ENCODE measurements at places on chromosomes 5 and 9.
A peak's percentile ranks its signal among the peaks of the same experiment; 100 is the strongest.

- DNase-seq: no peak
These were observed 12.8 kb upstream of the ANGPTL2 start for GRCh38 chr9:127135056-127135745.

GRCh38 chr9:76766126-76766525, 1.9 kb downstream of the PCA3 start:
- DNase-seq: no peak

DNA sequence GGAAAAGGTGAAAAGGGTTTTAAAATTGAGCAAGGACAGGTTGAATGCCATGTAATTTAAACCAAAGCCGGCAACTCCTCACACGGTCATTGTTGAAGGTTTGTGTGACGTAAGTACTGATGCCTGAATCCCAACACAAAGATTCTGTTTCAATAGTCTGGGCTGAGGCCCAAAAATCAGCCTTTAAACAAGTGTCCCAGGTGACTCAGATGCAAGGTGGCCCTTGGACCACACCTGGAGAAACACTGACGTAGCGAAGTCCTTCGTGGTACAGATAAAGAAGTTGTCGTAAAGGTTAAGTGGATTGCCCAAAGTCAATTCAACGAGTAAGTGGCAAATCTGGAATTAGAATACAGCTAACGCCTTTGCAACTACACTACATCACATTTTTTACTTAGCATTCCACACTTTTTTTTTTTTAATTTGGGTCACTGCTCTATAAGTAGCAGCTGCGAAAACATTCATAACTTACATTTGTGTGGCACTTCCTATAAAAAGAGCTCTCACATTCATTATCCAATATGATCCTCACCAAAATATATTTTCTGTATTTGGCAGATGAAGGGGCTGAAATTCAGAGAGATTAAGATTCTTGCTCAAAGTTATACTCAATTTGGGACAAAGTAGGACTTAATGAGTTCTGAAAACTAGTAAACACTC, 111.3 kb downstream of the LPAR1 start:
- DNase-seq: no peak

DNA sequence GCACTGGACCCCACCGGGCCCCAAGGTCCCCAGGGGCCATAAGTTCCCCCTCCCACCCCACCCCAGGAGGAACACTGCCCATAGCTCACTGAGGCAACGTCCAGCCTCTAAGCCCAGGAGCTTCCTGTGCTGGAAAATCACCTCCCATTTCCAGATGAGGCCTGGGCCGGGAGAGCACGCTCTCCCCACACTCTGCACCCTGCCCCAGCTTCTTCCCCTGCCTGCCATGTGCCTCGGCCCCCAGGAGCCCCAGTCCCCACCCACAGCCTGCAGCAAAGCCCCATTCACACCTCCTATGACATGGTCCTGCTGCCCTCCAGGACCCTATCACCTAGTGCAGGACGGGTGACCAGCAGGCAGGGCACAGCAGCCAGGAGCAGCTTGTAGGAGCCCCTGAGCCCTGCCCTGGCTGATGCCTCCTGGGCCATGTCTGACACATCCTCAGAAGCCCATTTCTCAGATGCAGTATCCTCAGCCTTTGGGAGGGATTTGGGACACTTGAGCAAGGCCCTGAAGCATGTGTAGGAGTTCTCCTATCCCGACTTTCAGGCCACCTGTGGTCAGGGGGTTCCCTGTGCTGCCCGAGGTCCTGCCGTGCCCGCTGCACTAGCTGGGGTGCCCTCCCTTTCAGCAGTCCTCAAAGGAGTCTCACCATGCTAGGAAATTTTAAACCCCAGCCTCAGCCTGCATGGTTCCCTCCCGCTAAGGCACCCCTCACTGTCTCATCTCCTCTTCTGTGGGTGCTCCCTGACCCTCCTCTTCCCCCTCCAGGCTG, 119.4 kb upstream of the FOXD4L5 start:
- DNase-seq: no peak

DNA sequence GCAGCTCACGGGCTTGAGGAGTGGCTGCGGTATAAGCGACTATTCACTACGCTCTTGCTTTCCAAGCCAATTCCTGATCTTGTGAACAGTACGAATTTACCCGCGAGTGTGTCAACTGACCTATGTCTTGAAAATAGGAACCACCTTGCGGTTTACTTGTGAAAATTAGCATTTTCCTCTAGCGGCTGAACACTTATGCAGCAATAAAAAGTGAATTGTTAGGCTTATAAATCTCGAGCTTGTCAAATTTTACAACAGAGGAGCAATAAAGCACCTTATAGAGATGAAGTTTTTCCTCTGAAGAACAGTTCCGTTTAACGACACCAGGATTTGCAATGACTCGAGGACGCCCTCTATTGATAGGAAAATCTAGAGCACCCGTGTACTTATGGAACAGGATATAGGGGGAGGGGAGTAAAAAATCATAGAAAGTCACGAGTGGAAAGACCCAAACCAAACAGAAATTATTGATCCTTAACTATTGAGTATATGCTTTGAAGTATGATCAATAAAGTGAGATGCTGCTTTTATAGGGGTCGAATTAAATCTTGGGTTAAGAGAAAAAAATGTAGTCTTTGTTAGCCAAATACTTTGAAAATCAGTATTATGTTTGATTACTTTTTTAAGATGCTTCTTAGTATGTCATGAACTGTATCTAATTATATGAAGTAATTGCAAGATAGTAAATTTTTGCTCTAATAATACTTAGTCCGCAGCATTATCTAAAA, 1.9 kb upstream of the RGMB start:
- DNase-seq: peak; percentile 33

DNA sequence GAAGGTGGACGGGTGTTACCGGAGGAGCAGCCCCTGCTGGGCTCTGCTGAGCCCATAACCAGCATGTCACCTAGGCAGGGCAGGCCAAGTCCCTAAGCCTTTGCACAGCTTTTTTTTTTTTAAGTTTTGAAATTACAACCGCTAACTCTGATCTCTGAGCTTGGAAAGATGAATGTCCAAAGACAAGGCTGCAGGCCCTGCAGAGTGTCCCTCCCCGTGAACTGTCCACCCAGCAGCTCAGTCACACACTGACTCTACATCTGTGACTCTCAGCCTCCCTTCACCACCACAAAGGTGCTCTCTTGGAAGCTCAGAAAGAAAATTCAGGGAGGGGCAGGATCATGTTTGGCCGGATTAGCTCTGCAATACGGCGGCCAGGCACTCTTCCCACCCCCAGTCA, 119.0 kb upstream of the PPP1R26 start:
- DNase-seq: no peak

DNA sequence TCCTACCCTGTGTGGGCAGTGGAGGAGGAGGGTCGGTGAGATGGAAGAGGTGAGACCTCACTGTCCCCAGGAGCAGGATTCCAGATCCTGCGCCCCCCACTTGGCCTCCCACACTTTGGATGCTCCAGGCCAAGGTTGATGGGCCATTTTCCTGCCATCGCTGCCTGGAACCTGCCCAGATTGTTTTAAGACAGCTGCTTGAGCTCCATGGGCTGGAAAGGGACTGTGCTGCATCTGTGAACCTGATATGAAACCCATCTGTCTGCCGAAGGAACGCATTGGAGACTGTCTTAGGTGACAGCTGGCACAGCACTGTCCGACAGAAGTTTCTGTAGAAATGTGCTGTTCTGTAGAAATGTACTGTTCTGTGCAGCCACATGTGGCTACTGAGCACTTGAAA, 72.7 kb upstream of the SLC25A48 start:
- no peak for DNase-seq

All from stimulated activated CD8-positive, alpha-beta memory T cell treated with anti-CD3 and anti-CD28 coated beads, Interleukin-15, amount 100 ng/mL, for 4 hours (primary cell).